ENCODE measurements at places on chromosomes 11 and 22.

DNA sequence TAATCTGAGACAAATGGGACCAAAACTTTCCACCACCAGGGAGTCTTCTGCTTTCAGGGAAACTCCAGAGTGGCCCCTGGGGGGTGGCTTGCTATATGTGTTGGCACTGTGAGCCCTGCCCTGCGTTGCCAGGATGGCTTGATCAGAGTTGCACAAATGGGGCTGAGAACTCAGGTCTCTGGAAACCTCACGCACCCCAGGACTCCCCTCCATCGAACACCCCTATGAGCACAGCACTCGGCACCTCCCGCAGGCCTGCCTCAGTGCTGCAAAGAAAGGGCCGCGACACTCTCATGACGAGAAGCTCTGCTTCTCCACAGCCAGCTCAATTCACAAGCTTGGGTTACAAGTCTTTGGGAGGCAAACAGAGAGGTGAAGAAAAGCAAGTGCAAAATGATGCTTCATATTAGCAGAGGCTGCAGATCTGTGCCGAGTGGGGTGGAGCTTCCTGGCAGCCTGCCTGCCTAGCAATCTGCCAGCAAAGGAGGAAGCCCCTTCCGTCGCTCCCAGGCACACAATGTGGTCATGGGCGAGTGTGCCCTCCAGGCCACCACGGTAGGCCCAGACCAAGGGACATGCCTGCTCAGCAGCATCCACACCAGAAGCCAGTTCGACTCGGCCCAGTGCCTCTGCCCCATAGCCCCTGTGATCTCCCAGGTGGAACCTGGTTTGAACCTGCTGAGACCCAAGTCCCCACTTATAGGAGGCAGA, 55.7 kb downstream of the MYH9 start:
- H3K36me3 ChIP-seq, result peaks cover 95% of the 10 kb centered on the region
- peak; percentile 77 for DNase-seq

DNA sequence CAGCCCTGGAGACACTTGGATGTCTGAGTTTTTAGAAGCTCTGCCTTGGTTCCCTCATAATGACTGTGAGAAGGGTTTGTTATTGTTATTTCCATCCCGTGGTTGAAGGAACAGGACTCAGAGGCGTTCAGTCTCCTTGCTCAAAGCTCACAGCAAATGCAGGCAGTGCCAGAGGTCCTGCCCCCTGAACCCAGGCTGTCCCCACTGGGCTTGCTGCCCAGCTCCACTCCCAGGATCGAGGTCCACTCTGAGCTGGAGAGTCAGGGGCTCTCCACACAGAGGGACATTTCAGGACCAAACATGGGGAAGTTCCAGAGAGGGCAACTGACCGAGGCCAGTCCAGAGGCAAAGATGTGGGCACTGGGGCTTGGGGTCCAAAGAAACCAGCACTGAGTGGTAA, 14.8 kb downstream of the FGF4 start:
- no peak for DNase-seq
- H3K4me3 ChIP-seq, result no peak overlapping the region

GRCh38 chr11:119907122-119907851, 178.3 kb upstream of the NECTIN1 start:
- no peaks in the 10 kb centered on the region for H3K36me3 ChIP-seq
- DNase-seq, result no peak
- no peaks in the 10 kb centered on the region for H3K4me1 ChIP-seq

- no peak overlapping the region for H3K27ac ChIP-seq
Observed at GRCh38 chr11:105697291-105697690, 87.4 kb downstream of the GRIA4 start.

DNA sequence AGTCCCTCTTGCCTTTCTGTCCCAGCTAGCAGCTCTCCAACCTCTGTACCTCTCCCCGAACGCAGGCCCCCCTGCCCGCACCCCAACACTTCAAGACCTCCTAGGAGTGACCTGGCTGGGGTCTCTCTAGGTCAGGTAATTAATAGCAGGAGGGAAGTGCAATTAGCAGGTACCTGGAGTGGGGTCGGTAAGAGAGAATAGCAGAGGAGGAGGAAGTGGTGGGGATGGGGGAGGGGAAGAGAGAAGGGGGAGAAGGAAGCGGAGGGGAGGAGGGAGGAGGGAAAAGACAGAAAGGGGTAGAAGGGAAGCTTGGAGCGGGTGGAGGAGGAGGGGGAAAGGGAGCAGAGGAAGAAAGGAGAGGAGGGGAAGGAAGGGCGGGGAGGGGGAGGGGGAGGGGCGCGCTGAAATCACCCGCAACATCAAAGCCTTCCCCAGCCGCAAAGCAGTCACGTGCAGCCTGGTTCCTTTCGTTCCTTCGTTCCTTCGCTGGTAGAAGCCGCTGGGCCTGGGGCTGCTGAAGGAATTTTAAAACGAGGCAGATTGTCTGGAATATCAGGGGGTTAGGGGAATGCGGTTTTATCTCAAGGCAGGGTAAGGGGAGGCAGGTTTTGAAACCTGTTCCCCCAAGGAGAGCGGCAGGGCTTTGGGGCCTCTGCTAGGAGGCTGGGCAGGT, 29.3 kb upstream of the TCF20 start:
- peak overlapping the region; percentile 73 for H3K4me3 ChIP-seq
- H3K36me3 ChIP-seq, result no peaks in the 10 kb centered on the region
- peaks cover 17% of the 10 kb centered on the region for H3K27me3 ChIP-seq
- H3K4me1 ChIP-seq, result peaks cover 81% of the 10 kb centered on the region

DNA sequence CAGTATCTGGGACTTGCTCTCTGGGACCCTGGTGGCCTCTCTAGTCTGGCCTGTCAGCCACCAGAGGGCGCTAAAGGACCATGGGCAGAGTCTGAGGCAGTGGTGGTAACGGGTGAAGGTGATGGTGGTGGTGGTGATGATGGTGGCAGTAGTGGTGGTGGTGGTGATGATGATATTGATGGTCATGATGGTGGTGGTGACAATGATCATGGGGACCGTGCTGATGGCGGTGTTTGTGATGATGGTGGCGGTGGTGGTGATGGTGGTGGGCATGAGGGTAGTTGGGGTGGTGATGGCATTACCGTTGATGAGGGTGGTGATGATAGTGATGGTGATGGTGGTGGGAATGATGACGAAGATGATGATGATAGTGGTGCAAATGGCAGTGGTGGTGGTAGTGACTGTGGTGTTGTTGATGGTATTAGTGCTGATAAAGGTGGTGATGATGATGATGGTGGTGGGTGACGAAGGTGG, 16.0 kb downstream of the TRPM5 start:
- no peak overlapping the region for H3K4me3 ChIP-seq
- H3K36me3 ChIP-seq, result no peaks in the 10 kb centered on the region
- no peaks in the 10 kb centered on the region for H3K27me3 ChIP-seq
- no peak overlapping the region for H3K27ac ChIP-seq
- no peaks in the 10 kb centered on the region for H3K4me1 ChIP-seq
- DNase-seq, result peak; percentile 87

- H3K4me1 ChIP-seq, result peaks cover 77% of the 10 kb centered on the region
- peak overlapping the region; percentile 69 for H3K27ac ChIP-seq
- H3K4me3 ChIP-seq, result peak overlapping the region; percentile 97
- peaks cover 53% of the 10 kb centered on the region for H3K36me3 ChIP-seq
Observed at GRCh38 chr11:119091966-119092879, 7.5 kb downstream of the HMBS start.

DNA sequence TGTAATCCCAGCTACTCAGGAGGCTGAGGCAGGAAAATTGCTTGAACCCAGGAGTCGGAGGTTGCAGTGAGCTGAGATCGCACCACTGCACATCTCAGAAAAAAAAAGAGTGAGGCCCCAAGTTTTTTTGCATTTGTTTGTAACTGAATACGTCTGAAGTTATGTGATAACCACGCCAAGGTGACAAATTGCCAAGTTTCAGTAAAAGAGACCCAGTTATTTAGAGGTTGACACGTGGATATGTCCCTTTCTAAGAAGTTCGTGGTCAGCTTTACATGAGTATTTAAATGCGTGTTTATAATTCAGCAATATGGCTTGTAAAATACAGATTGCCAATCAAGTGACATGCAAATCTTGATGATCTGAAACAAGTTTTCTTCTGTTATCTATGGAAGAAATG, 8.0 kb downstream of the PPARA start:
- H3K4me1 ChIP-seq, result peaks cover 2% of the 10 kb centered on the region
- no peak overlapping the region for H3K27ac ChIP-seq
- DNase-seq, result no peak
- no peaks in the 10 kb centered on the region for H3K27me3 ChIP-seq

DNA sequence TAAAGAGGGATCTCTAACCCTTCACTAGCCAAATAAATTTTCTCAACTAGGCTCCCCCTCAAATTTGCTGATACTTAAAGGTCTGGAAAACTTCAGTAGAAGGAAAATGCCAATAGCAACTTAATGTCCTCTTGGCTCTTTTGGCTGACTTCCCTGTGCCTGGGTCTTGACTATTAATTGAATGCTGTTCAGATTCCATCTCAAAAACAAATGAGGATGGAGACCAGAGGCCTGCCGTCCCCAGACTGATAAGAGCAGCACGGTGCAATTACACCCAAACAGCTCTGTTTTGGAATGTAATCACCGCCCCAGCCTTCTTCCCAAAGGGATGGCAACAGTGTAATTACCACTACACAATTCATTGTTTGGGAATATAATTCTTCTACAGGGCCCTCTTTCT, 89.3 kb upstream of the CHRM4 start:
- no peak overlapping the region for H3K27ac ChIP-seq
- H3K4me3 ChIP-seq, result no peak overlapping the region
- peaks cover 4% of the 10 kb centered on the region for H3K4me1 ChIP-seq

GRCh38 chr11:17173332-17173731, 34.5 kb downstream of the PIK3C2A start:
- no peak overlapping the region for H3K4me3 ChIP-seq
- peaks cover 14% of the 10 kb centered on the region for H3K36me3 ChIP-seq
- no peak for DNase-seq
- no peaks in the 10 kb centered on the region for H3K27me3 ChIP-seq

- H3K27me3 ChIP-seq, result no peaks in the 10 kb centered on the region
- H3K4me3 ChIP-seq, result no peak overlapping the region
- no peaks in the 10 kb centered on the region for H3K36me3 ChIP-seq
- H3K4me1 ChIP-seq, result no peaks in the 10 kb centered on the region
- H3K27ac ChIP-seq, result no peak overlapping the region
- DNase-seq, result no peak
Observed at GRCh38 chr11:92857407-92857806, 112.0 kb upstream of the MTNR1B start.

DNA sequence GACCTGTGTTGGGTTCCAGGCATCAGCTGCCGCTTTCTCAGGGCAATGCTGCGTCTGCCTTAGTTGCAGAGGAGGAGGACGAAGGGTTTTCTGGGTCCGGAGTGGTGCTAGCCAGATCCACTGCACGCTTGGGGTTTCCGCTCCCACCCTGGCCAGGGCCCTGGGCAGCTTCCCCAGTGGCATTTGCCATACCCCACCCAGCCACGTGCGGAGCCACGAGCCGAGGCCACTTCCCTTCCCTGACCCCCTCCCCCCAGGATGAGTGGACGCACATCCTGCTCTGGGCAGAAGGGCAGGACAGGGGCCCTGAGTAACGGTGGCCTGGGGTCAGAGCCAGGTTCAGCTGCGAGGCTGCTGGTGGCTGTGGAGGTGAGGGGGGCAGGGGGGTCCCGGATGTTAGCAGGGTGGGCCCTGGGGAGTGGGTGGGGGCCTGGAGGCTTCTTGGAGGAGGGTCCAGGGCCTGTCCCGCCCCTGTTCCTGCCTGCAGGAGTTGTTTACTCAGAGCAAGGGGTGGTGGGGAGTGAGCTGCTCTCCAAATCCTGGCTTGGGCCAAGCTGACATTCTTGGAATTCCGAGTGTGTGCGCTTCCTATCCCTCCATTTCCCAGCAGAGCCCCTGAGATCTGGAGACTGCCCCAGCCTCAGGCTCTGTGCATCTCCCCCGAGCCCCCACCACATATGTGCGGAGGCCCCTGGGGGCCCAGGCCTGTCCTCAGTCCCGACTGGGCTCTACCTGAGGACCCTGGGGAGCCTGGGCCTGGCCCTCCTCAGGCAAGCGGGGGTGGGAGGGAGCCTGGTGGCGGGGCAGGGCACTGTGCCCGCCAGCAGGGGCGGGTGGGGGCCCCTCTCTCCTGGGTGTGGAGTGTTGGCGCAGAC, 1.4 kb downstream of the TSPAN4 start:
- peak overlapping the region; percentile 33 for H3K27ac ChIP-seq
- H3K27me3 ChIP-seq, result peaks cover 50% of the 10 kb centered on the region
- H3K4me3 ChIP-seq, result peak overlapping the region; percentile 68
- H3K4me1 ChIP-seq, result peaks cover 37% of the 10 kb centered on the region

GRCh38 chr11:45043755-45044475, 93.2 kb upstream of the TP53I11 start:
- no peak for DNase-seq
- H3K4me3 ChIP-seq, result no peak overlapping the region
- peaks cover 2% of the 10 kb centered on the region for H3K4me1 ChIP-seq

GRCh38 chr11:86460461-86461385, 86.0 kb downstream of the CCDC81 start:
- DNase-seq, result no peak
- no peak overlapping the region for H3K4me3 ChIP-seq
- H3K4me1 ChIP-seq, result no peaks in the 10 kb centered on the region
- H3K36me3 ChIP-seq, result no peaks in the 10 kb centered on the region

DNA sequence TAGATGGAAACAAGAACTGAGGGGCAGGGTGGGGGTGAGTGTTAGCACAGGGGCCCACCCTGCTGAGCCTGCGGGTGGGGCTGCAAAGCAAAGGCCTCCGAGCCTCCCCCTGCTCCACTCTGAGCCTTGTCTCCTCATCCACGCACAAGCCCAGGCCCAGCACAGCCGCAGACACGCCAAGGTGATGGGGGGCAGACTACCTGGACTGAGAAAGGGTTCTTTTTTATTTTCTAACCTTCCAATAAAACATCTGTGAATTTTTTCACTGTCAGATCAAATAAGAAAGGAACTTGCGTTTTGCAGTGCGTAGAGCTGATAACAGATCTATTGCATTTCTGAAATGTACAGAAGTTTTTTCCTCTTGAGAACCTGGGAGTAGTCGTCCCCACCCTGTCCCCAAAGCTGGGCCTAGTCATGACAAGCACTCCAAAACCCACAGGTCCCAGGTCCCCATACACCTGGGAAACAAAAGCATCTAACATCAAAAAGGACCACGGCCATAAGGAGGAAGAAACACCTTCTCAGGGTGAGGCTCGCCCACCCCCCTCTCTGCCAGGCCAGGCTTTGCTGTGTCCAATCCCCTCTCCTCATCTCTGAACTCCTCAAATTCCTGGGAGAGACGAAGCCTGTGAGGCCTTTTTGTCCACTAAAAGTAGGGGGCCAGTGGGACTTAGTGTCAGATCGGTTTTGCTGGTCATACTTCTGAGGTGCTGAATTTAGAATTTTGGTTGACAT, 22.7 kb upstream of the CD5 start:
- peak overlapping the region; percentile 80 for H3K4me3 ChIP-seq
- H3K27me3 ChIP-seq, result no peaks in the 10 kb centered on the region
- peaks cover 93% of the 10 kb centered on the region for H3K4me1 ChIP-seq
- peak; percentile 43 for DNase-seq
- peak overlapping the region; percentile 97 for H3K27ac ChIP-seq

GRCh38 chr11:85167471-85167870, 459.7 kb downstream of the DLG2 start:
- no peak for DNase-seq
- no peaks in the 10 kb centered on the region for H3K27me3 ChIP-seq
- no peak overlapping the region for H3K4me3 ChIP-seq

GRCh38 chr11:10846660-10847059, 11.2 kb downstream of the ZBED5 start:
- no peaks in the 10 kb centered on the region for H3K4me1 ChIP-seq
- H3K27ac ChIP-seq, result no peak overlapping the region
- H3K27me3 ChIP-seq, result no peaks in the 10 kb centered on the region

GRCh38 chr11:1838077-1838425, 730 bp upstream of the TNNI2 start:
- H3K4me3 ChIP-seq, result no peak overlapping the region
- H3K36me3 ChIP-seq, result no peaks in the 10 kb centered on the region
- H3K27me3 ChIP-seq, result peaks cover 36% of the 10 kb centered on the region
- H3K27ac ChIP-seq, result no peak overlapping the region
- peaks cover 12% of the 10 kb centered on the region for H3K4me1 ChIP-seq
- DNase-seq, result no peak

Measured in activated naive CD4-positive, alpha-beta T cell treated with anti-CD3 and anti-CD28 coated beads, Interleukin-2, amount 10 ng/mL, durations not matched to agents 7 days and 5 days (primary cell).